ENCODE measurements at places on chromosomes 13 and 19.

- DNase-seq: peak; percentile 41
Observed at GRCh38 chr19:19321141-19321577, 530 bp downstream of the MAU2 start.

GRCh38 chr13:97226788-97227627 is 4.9 kb downstream of the MBNL2 start:
- DNase-seq: peak; percentile 82

DNA sequence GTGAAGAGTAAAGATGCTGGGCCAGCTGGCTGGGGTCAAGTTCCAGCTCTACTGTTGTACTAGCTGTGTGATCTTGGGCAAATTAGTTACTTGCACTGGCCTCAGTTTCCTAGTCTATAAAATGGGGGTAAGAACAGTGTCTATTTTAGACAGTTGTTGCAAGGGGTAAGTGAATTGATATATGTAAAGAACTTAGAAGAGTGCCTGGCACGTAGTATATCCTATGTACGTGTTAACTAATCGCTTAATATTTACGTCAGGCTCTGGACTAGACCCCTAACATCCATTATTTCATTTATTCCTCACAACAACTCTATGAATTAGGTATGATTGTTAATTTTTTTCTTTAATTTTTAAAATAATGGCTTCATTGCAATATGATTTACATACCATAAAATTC is 3.7 kb upstream of the LCP1 start:
- no peak for DNase-seq

DNA sequence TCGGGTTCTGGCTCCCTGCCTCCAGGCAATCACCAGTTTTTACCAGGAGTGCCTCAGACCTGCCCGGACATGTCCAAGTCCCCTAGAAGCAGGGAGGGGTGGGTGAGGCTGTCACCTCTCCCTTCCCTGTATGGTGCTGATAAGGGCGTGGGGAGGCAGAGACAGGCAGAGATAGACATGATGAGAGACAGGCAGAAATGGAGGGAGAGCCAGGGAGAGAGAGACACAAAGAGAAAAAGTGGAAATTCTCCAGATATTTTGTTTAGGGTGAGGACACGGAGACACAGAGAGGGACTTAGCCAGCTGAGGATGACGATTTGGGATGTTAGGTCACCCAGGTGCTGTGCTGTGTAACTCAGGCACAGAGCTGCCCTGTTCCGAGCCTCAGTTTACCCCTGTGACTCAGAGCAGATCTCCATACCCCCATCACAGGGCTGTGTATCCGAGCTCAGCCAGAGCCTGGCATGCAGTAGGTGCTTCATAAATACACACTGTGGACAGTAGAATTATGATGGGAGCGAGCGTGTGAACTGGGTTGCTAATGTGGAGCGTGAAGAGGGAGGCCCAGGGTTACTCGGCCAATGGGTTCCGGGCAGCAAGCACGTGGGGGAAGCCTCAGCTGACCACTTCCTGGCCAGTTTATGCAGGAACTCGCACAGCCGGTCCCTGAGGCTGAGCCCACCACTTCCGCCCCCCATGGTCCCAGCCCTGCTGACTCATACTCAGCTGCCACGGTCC is 11.9 kb upstream of the GDF15 start:
- DNase-seq: peak; percentile 99

GRCh38 chr19:42129399-42130253 is 2.6 kb downstream of the POU2F2 start:
- no peak for DNase-seq

DNA sequence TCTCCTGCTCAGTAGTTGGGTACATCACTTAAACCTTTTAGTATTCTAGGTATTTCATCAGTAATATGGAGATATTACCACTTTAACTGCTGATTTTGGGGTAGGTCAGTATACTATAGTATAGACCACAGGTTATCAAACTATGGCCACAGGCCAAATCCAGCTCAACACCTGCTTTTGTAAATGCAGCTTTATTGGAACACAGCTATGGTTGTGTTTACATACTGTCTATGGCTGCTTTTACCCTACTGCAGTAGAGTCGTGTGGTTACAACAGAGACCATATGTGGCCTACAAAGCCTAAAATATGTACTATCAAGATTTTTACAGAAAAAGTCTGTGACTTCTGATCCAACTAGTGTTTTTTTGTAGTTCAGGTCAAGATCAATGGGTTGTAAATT is 10.3 kb downstream of the COG6 start:
- no peak for DNase-seq

GRCh38 chr19:23381114-23381513 is 14.2 kb downstream of the ZNF91 start:
- no peak for DNase-seq

DNA sequence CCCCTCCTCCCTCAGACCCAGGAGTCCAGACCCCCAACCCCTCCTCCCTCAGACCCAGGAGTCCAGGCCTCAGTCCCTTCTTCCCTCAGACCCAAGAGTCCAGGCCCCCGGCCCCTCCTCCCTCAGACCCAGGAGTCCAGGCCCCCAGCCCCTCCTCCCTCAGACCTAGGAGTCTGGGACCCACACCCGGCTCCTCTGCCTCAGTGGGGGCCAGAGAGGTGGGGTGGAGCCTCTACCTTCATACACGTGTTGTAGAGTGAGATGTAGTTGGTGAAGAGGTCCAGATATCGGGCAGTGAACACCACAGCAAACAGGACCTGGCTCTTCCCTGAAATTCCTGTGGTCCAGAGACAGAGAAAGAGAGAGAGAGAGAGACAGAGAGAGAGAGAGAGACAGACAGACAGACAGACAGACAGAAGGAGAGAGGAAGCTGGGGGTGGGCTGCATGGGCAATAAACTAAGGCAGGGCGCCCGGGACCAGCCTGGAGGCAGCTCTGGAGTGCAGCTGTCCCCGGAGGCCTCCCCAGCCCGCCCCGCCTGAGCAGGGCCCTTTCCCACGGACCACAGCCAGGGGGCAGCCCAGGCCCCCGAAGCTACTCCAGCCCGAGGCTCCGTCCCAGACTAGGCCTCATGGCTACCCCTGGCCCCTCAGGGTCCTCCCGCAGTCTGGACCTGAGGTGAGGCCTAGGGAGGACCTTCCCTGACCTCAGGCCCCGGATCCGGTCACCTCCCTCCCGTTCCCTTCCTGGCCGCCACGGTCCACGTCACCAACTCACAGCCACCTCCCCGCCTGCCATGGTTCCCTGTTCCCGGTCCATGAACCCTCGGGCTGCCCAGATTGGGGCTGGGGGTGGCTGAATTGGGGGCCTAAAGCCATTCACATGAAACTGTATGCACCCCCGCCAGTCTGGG is 907 bp downstream of the KDELR1 start:
- peak; percentile 81 for DNase-seq

- DNase-seq: no peak
Observed at GRCh38 chr13:100108913-100109507, 20.1 kb downstream of the PCCA start.

GRCh38 chr13:113220877-113221276 is 11.5 kb downstream of the CUL4A start:
- no peak for DNase-seq

DNA sequence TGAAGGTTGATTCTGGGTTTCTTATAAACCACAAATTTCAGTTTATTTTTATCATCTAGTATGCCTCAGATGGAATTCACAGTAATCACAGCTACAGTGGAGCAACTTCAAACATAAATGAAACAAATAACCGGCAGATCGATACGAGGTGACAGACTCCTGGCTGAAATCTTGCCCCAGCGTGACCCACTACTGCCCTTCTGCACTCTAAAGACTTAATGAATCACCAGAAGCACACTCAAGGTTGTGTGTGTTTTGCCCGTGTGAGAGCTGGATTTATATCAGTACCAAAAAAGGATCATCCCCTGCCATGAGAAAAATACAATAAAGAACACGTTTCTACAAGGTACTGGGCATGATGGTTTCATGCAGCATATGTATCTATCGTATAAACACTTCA is 161.7 kb downstream of the KLF12 start:
- DNase-seq: no peak

- DNase-seq: peak; percentile 79
Observed at GRCh38 chr13:78241278-78241919, 322.8 kb upstream of the EDNRB start.

DNA sequence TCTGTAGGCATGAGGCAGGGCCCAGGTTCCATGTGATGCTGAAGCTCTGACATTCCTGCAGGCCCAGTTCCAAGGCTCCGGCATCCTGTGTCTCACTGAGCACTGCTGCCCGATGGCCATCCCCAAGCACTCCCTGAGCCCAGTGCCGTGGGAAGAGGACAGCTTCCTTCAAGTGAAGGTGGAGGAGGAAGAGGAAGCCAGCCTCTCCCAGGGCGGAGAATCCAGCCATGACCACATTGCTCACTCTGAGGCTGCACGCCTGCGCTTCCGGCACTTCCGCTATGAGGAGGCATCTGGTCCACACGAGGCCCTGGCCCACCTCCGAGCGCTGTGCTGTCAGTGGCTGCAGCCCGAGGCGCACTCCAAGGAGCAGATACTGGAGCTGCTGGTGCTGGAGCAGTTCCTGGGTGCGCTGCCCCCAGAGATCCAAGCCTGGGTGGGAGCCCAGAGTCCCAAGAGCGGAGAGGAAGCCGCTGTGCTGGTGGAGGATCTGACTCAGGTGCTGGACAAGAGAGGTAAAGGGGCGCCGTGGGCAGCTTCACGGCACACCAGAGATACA is 8.0 kb downstream of the ZSCAN22 start:
- DNase-seq: no peak

GRCh38 chr13:40916207-40916998 is 102.7 kb downstream of the ELF1 start:
- DNase-seq: no peak

DNA sequence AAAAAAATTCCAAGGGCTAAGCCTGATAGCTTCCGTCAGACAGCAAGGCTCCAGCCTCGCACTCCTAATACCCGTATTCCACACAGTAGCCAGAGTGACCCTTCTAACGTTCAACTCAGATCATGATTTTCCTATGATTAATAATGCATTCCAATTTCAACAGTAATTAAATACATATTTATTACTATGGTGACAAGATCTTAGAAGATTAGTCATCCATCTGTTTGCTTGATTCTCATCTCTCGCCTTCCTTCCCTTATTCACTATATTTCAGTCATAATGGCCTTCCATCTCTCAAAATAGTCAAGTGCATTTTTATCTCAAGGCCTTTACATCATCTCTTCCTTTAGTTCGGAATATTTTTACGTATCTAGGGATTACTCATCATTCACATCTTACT is 621.2 kb upstream of the SPRY2 start:
- no peak for DNase-seq

DNA sequence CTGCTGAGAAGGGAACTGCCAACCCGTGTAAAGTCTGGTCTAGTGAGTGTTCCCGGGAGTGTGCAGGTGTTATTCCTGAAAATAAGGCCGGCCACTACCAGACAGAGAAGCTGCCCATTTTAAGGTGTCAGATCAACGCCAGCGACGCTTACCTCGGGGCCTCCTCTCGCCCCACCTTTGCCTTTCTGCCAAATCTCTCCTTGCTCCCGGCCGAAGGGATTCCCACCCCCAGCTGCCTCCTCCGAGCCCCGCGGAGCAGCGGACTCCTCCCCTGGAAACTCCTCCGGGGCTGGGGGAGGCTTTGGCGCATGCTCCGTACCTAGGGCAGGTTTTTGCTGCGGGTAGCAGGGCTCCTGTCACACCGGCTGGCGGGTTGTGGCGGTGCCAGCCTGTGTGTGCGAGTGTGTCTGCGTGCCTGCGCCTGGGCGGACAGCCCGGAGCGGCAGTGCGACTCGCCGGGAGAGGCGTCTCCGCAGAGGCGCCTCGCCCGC is at the start of gene HS6ST3:
HS6ST3 (plus strand) TSS at position 359 of the 491 bp plus-strand sequence.
- no peak for DNase-seq

- no peak for DNase-seq
Observed at GRCh38 chr19:48518207-48518606, 6.6 kb upstream of the LMTK3 start.

DNA sequence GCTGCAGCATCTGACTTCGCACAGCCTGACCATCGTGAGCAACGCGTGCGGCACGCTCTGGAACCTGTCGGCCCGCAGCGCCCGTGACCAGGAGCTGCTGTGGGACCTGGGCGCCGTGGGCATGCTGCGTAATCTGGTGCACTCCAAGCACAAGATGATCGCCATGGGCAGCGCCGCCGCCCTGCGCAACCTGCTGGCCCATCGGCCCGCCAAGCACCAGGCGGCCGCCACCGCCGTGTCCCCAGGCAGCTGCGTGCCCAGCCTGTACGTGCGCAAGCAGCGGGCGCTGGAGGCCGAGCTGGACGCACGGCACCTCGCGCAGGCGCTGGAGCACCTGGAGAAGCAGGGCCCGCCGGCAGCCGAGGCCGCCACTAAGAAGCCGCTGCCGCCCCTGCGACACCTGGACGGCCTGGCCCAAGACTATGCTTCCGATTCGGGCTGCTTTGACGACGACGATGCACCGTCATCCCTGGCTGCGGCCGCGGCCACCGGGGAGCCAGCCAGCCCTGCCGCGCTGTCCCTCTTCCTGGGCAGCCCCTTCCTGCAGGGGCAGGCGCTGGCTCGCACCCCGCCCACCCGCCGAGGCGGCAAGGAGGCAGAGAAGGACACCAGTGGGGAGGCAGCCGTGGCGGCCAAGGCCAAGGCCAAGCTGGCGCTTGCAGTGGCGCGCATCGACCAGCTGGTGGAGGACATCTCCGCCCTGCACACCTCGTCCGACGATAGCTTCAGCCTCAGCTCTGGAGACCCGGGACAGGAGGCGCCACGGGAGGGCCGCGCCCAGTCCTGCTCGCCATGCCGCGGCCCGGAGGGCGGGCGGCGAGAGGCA is 13.6 kb downstream of the C19orf25 start:
- DNase-seq: no peak

GRCh38 chr13:97534540-97534939 is 100.6 kb downstream of the RAP2A start:
- no peak for DNase-seq

DNA sequence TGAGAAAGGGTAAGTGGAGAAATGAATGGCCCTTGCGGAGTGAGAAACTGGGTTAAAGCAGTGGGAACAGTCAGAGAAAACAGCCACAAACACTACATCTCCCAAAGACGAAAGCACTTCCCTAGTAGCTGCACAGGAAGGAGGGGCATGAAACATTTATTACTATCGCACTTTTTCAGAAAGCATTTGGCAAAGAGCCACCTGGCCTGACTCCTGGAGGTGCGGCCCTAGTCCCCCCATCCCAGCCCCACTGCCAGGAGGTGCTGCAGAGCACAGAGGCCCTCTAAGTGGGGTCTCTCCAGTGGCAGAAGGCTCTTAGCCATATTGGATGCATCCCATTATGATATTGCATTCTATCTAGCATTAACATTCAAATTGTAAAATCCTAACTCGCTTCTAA is 55.8 kb downstream of the MTMR6 start:
- DNase-seq: peak; percentile 5

DNA sequence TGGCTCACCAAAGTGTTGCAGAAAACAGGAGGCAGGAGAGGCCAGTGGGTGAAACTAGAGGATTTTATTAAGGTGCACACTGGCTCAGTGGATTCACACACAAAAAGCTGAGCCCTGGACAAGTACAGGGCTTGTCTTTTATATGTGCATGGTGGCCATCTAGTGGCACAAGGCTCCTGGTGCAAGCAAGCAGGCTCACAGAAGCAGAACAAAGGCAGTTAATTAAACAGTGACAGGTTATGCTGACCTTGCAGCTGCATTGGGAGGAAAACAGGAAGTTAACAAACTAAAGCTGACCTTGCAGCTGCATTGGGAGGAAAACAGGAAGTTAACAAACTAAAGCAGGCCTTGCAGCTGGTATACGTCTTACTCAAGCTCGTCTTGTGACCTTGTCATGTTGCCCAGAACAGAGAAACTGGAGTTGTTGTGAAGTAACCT is 65.3 kb upstream of the ZNF681 start:
- DNase-seq: peak; percentile 92

GRCh38 chr13:80037505-80037888 is 303.4 kb downstream of the SPRY2 start:
- DNase-seq: no peak

GRCh38 chr13:78832461-78832860 is 173.5 kb upstream of the OBI1 start:
- DNase-seq: no peak

Measured in OCI-M1 (cell line).